ENCODE measurements at places on chromosomes 1 and 21.

DNA sequence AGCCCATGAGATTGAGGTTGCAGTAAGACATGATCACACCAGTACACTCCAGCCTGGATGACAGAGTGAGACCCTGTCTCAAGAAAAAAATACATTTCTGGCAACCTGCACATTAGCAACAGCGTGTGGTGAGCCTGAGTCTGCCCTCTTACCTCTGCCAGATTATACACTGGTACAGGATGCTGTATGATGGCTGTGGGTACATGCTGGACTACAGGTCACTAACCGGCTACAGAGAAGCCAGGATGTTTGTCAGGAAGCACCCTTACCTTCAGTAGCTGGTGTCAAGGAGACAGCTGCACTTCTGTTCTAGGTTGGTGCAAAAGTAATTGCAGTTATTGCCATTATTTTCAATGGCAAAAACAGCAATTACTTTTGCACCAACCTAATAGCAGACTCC lies 575.7 kb downstream of the NPHP4 start:
- DNase-seq: no peak

DNA sequence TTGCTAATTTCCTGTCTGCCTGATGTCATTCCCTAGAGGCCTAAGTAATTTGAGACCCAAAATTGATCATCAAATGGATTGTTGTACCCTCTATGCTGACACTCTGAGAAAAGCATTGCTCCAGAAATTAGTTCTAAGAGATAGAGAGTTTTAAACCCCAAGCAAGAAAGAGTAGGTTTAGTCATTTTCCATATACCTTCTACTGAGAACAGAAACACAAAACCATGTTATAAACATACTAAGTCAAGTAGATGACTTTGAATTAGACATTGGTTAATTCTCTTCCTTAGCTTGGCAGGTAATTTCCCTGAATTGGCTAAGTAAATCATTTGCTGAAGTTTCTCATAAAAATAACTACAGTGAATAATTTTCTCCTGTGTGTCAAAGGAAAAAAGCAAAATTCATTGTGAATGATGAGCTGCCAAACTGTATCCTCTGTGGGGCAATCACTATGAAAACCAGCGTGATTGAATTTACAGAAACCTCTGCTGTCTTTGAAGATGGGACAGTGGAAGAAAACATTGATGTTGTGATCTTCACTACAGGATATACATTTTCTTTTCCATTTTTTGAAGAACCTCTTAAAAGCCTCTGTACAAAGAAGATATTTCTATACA lies 20.1 kb downstream of the FMO4 start:
- no peak for DNase-seq

GRCh38 chr1:43902058-43902831 lies 31.4 kb upstream of the ARTN start:
- DNase-seq: no peak

DNA sequence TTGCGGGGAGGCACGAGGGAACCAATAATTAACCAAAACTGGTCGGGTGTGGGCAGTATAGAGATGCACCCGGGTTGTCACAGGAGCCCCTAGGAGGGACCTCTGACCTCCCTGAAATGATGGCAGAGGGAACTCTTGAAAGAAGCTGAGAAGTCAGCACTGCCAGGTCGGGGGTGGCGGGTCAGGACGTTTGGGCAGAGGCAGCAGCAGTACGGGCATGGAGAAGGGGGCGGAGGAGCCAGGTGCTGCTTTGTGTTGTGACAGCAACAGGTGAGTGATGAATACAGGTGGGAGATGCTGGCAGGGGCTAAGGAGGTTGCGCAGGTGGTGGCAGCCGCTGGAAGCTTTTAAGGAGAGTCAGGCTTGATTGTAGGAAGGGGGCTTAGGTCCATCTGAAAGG lies 11.7 kb downstream of the TNFRSF1B start:
- DNase-seq: no peak

DNA sequence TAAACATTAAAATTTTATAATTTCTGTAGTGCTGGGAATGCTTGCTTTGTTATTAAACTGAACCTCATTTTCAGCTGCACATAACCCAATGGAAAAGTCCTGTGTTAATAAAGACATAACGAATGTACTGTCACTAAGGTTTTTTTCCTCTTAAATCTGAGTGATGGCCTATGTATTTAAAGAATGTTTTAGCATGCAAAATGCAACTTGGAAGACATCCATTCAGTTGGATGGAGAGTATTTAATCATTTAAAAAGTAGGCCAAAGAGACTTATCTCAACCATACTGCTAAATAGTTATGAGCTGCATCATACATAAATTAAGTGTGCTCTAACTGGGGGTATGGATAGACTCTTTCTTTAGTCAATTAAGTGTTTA lies 48.5 kb downstream of the RWDD3 start:
- DNase-seq: no peak

- peak; percentile 70 for DNase-seq
Measured at GRCh38 chr1:23103001-23103889, 65.4 kb downstream of the LUZP1 start.

DNA sequence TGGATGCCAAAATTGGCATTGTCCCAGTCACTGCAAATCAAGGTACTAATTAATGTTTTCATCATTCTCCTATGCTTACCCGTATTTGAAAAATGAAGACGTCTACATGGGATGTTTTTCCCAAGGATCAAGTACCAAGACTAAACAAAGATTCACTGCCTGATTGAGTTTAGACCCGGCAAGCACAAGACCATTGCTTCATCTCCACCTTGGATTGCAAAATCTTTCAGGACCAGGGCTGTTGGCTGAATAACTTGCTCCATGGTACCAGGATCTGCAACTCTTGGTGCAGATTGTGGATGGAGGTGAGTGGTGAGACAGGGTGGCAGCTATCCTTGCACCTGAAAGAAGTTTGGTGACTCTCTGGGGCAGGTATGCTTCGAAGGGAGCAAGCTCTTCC lies 122.5 kb upstream of the ETS2 start:
- no peak for DNase-seq

DNA sequence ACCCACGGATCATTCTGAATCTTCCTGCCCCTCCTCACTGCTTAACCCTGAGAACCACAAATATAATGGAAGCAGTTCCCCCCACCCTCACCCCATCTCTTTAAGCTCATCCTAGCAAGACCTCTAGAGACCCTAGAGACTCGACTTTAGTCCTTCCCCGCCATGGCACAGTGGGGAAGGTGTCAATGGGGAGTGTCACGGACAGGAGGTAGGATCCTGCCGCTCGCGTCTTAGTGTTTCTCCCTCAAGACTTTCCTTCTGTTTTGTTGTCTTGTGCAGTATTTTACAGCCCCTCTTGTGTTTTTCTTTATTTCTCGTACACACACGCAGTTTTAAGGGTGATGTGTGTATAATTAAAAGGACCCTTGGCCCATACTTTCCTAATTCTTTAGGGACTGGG lies 677 bp upstream of the PMF1 start:
- DNase-seq: no peak

DNA sequence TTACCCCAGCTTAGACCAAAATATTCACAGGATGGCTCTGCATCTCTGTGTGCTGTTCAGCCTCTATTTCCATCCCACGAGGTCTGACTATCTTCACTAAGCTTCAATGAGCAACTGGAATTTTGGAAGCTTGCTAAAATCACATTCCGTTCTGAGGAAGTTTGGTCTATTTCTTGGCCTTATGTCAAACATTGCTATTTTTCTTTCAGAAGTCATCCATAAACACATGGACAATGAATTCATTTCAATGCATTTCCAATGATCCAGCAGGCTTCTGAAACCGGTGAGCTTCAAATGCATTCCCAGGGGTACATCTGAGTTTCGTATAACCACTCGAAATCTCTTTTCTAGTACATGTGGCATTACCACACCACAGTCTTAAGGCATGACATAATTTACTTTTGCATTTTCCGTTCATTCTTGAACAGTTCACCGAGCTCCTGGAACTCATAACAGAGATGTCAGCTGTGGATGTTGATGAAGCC lies 294.1 kb upstream of the KAZN start:
- DNase-seq: no peak
